NCI-H187 treated with DMSO at 0.1 percent for 48 hours (cell line): ENCODE measurements at places on chromosomes 13 and 19.

DNA sequence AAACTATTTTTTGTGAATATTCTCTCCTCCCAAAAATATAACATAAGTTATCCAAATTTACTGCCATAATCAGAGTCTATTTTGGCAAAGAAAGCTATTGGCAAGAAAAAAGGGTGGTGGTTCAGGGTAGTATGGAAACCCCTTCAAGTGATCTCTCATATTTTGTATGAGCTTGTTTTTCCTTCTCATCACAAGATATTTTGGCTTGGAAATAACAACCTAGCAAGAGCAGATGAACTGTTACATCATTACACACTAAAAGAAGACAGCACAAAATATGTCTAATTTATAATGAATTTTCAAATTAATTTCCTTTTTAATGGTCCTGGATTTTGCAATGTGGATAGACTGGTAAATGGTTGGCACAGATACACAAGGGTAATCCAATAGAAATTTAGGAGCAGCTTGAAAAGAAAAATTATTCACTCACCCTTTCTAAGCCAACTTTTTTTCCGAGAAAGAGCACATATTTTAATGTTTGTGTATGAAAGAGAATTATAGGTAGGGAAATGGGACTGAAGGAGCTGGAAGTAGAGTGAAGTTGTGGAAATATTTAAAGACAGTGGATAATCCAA, 225.1 kb downstream of the EFNB2 start:
- DNase-seq, result no peak

GRCh38 chr19:10788146-10788545, 47.9 kb downstream of the TMED1 start:
- no peak for DNase-seq

DNA sequence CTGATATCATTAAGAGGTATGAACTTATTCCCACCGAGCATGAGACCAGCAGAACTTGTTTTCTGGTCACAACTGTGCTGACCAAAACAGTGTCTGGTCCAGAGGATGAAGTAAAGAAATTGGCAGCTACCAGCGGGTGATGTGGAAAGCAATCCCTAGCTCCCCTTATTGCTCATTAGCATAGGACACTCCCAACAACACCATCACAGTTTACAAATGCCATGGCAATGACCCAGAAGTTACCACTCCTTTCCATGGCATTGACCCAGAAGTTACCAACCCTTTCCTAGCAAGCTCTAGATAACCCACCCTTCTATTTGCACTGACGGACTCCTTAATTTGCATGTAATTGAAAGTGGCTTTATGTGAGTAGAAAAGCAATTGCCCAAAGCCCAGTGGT, 1856.1 kb downstream of the OLFM4 start:
- no peak for DNase-seq

DNA sequence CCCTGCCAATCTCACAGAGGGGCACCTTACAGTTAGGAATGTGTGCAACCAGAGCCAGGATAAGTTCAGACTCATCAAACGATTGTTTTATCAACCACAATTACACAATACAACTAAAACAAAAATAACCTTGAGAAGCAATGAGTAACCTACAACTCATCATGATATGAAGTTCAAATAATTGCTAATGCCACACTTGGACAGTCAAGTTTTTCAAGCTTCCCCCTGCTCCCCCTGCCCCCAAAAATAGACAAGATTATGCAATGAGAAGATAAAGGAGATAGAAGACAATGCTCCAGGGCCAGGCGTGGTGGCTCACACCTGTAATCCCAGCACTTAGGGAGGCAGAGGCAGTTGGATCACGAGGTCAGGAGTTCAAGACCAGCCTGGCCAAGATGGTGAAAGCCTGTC, 13.6 kb upstream of the KPNA3 start:
- no peak for DNase-seq

DNA sequence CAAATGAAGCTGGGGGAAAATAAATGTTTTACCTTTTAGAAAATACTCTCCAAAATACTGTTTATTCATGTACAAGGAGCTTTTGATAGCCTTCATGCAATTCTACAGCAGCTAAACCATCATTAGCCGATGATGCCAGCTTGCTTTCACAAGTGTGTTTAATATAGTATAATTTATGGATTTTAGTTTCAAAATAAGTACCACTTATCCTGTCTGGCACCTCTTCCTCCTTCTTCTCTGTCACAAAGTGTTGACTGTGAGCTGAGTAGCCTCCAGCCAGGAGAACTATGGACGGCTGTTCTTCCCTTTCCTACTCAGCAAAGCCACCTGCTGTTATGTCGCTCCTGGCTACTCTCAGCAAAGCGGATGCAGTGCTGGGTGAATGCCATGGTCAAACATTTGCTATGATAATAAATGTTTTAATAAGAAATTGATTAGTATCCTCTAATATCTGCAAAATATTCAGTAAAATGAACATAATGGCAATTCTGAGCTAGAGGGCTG, 238.2 kb downstream of the LIG4 start:
- peak; percentile 79 for DNase-seq

DNA sequence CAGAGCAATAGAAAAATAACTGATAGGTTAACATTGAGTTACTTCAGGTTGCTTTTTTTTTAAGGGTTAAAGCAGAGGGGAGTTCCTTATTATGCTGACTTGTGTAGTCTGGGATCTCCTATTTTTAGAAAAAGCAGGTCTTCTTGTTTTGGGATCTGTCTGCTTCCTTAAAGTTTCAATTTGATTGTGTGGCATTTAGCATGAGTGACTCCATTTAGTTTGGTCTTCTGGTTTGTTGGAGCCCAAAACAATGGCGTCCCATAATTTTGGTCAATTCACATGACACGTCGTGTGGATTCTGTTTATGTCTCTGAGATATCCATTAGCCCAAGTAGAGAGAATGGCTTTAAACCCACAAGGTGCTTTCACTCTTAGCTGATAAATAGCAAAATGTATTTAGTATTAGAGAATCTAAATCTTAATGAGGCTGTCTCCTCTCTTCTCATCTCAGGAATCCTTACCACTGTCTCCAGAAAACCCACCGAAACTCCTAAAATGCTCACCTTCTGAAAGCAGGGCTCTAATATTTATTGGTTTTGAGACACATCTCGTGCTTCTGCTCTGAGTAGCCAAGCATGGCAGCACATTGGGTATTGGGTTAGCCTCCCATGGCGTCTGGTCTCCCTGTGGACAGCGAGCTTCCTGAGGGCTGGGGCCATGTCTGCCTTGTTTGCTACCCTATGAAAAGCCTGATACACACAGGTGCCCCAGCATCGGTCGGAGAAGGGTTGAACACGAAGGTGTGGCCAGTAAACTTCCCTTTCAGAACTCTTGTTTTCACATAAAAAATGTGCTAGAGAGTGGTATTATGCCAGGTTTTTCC, 67.2 kb upstream of the GPR183 start:
- DNase-seq, result no peak

DNA sequence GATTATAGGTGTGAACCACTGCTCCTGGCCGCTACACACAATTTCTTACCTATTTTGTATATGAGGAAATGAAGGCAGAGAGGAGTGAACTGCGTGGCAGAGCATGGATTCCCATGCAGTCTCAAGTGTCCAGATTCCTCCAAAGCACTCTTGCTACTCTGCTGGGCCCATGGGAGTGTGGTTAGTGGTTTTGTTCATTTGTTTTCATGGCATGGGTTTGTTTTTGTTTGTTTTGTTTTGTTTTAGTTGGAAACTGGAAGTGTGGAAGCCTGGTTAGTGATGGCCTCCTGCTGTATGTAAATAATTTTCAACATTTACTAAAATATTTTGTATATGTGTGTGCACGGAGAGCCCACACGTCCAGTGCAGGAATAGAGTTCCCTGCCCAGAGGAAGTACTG, 61.3 kb upstream of the LRCH1 start:
- DNase-seq, result no peak

- DNase-seq, result no peak
Measured at GRCh38 chr13:74067818-74068217, 66.4 kb downstream of the KLF12 start.

GRCh38 chr19:14393329-14393728, 12.1 kb downstream of the ADGRE5 start:
- DNase-seq, result no peak

DNA sequence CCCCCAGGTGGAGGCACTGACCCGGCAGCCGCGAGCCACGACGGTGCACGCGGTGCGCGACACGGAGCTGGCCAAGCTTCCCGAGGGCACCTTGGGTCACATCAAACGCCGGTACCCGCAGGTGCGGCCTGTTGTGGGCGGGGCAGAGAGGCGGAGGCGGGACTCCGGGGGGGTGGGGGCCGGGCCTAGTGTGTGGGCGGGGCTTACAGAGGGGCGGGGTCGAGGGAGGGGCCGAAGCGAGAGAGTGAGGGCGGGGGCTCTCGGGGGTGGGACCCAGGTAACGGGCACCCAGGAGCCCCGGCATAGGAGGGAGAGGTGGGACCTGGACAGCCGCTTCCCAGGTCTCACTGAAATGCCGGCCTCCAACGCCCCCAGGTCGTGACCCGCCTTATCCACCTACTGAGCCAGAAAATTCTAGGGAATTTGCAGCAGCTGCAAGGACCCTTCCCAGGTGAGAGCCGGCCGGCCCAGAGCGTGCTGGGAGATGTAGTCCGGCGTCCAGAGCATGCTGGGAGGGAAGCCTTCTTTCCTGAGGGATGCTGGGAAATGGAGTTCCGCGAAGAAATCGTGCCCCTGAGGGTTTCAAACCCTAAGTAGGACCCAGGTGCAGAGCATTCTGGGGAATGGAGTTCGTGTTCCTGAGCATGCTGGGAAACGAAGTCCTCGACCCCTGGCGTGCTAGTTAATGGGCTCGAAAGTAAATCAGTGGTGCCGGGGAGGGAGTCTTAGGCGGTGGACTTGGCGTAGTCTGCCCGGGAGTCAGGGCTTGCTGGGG, 15.7 kb downstream of the PNPLA6 start:
- peak; percentile 47 for DNase-seq

DNA sequence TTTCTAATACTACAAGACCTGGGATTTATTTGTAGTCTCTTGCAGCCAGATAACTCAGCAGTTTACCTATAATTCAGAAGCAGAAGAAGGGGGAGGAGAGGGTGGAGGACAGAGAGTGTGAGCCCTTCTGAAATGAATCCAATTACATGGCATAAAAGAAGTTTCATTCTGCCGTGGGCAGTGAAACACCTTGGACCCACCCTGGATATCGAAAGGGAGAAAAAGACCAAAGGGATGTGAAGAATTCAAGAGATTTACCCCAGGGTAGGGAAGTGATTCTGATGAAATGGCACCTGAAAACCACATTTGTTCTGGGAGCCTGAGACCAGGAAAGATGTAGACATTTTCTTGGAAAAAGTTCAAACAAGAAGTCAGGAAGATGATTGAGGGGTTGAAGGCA, 140.9 kb downstream of the NDFIP2 start:
- DNase-seq, result no peak

GRCh38 chr13:39818953-39819352, 163.5 kb downstream of the COG6 start:
- DNase-seq, result no peak

GRCh38 chr13:70856711-70857110, 748.5 kb upstream of the KLHL1 start:
- DNase-seq, result no peak

DNA sequence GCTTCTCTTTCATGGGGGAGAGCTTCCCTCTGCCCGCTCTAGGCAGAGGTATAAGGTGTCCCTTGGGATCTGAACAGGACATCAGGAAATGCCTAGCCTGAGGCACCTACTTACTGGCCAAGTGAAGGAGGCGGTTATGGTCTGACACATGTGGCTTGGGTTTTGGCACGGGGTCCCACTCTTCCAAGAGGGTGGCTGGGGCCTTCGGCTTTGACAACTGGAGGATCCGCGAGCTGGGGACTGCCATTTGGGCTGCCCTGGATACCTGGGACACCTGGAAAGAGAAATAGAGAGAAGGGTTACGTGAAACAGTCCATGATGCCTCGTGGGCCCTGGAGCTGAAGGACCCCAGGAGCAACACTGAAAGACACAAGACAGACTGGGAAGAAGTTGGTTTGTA, 22.4 kb upstream of the MIER2 start:
- DNase-seq, result no peak

GRCh38 chr19:40232949-40233810, 6.7 kb upstream of the CCNP start:
- no peak for DNase-seq

- no peak for DNase-seq
Measured at GRCh38 chr19:35807633-35808032, 5.0 kb downstream of the PRODH2 start.

GRCh38 chr19:42153672-42154433, 21.6 kb upstream of the POU2F2 start:
- no peak for DNase-seq

DNA sequence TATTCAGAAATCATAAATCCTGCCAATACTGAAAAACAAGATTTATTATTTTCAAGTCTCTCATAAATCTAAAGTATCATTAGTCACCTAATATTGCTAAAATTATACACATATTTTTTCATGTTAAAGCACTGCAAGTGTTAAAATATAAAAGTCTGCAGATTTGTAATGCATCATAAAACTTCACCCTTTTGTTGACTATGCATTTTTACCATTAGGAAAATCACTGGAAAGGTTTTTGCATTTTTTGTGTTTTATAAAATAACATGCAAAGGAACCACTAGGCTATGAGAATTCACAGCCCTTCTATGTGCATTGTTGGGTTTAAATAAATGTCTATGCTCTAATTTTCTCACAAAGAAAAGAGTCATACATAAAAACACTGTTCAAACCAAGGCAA, 407.3 kb downstream of the DACH1 start:
- DNase-seq, result no peak

DNA sequence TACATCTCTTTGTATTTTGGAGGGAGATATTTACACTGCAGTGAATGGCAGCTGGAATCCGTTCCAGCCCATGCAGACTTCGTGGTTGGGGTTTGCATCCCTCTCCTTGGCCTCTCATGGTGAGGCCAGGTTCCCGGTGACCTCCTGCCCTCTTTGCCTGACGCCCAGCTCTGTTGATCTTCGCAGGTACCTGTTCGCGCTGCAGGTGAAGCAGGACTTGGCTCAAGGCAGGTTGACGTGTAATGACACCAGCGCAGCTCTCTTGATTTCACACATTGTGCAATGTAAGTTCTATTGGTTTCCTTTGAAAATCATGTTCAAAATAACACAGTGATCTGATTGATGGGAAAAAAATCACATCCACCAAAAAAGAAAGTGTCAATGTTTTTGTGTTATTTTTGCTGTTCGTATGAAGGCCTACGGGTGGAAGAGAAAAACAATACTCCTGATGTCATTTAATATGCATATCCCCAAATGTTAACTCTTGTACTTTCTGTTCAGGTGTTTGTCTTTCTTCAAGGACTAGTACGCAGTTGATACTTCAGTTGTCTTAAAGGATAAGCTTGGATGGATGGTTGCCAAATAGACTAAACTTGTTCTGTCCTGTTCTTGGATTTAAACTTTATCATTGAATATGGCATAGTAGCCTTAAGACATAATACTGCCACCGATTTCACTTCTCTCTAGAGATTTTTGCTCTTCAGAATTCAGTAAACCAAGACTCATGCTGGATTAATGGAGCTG, 199.1 kb downstream of the STK24 start:
- no peak for DNase-seq

DNA sequence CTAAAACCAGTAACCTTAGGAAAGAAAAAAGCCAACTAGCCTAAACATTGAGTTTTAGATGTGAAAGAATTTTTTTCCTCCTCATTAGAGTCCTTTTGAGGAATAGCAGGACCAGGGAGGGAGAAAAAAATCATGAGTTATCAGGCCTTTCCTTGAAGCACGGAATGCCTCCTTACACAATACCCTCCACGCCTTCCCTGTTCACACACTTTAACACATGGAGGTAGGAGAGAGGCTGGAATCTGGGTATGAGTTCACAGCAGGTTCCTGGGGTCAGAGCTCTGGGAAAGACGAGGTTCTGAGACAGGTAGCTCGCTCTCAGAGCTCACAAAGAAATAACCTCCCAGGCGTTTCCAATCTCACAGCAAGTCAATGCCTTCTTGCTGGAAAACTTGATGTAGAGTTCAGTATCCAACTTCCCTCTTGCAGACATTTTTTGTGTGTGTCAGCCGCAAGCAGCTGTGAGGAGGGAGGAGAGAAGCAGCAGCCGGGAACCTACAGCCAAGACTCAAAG, 716 bp downstream of the ZNF573 start:
- DNase-seq, result no peak
